Natural killer cell treated with Interleukin-12 subunit alpha and Interleukin-12 subunit beta and Interleukin-15 and Interleukin-18, amount 100 ng/mL, for 72 hours (primary cell): ENCODE measurements at places on chromosomes 7 and 10. TPM values are rescaled to one million over a fixed set of nuclear protein-coding genes. Genes with fewer than 3 reads are reported as not detected.

The CRTAC1 gene
- total RNA-seq: not detected

The CNPY1 gene
- not detected for total RNA-seq

The TRIM50 gene
- not detected for total RNA-seq

The NUTM2D gene
- 2.2 TPM for total RNA-seq

The CPA2 gene
- total RNA-seq: not detected

The CADPS2 gene
- total RNA-seq: not detected

The PRF1 gene
- 1,157 TPM for total RNA-seq

The SFXN3 gene
- total RNA-seq: 12.5 TPM

The ORAI2 gene
- 56.5 TPM for total RNA-seq

The PRSS2 gene
- total RNA-seq: not detected

The ETV1 gene
- total RNA-seq: 1.1 TPM

The CAMK2B gene
- total RNA-seq: not detected

The RHOBTB1 gene
- total RNA-seq: not detected

The CYP3A7 gene
- total RNA-seq: not detected

The SGMS1 gene
- total RNA-seq: 31.6 TPM

The LRMDA gene
- 1.8 TPM for total RNA-seq

The KIF20B gene
- total RNA-seq: 31.5 TPM

The MBL2 gene
- not detected for total RNA-seq

The PDZD7 gene
- total RNA-seq: 0.62 TPM

The VIPR2 gene
- total RNA-seq: 0.36 TPM

The ZNF239 gene
- total RNA-seq: not detected

The EGR2 gene
- 14.3 TPM for total RNA-seq

The CARD11 gene
- 80.8 TPM for total RNA-seq

The CALML3 gene
- not detected for total RNA-seq

The BMPR1A gene
- total RNA-seq: 8.2 TPM

The ADAM8 gene
- total RNA-seq: 211 TPM
